Cortex of kidney (tissue), 1 donor: ENCODE measurements at places on chromosomes 4 and X.

GRCh38 chr4:162891788-162892707, 274.6 kb downstream of the NAF1 start:
- DNase-seq: no peak

GRCh38 chr4:75056277-75056676, 123.4 kb downstream of the PARM1 start:
- DNase-seq: no peak

GRCh38 chr4:38242822-38243387, 282.7 kb downstream of the PTTG2 start:
- DNase-seq: no peak

DNA sequence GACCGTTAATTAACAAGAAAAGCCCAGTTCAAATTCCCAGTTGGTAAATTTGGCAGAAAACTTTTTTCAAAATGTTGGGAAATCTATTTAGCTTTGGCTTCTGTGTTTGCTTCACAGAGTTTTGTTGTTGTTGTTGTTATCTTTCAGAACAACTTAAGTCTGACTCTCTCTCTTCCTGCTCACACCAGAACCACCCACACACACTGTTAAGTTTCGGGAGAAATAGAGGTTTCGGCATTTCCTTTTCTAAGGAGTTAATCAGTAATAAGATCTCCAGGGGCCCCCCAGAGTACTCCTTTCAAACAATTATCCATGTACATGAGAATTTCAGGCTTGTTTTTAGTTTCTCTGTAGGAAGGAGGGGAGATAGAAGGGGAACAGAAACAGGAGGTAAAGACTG, 106.2 kb upstream of the PTCHD1 start:
- no peak for DNase-seq

- DNase-seq: no peak
Measured at GRCh38 chr4:42646999-42647541, 9.8 kb downstream of the ATP8A1 start.

DNA sequence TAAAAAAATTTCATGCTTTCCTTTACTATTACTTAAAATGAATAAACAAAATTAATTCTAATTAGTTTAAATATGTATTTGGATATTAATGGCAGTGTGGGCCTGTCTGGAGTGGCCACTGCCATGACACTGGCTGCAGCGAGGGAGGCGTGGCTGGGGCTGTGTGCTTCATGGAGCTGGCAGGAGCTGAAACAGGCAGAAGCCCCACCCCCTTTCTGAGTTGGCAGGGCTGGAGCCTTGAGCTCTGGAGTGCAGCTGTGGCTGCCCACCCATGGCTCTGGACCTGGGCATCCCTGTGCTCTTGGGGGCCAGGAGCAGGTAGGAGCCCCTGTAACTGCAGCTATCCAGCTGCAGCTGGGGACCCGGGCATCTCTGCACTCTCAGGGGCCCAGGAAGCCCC, 8.2 kb upstream of the HSD17B11 start:
- DNase-seq: no peak

DNA sequence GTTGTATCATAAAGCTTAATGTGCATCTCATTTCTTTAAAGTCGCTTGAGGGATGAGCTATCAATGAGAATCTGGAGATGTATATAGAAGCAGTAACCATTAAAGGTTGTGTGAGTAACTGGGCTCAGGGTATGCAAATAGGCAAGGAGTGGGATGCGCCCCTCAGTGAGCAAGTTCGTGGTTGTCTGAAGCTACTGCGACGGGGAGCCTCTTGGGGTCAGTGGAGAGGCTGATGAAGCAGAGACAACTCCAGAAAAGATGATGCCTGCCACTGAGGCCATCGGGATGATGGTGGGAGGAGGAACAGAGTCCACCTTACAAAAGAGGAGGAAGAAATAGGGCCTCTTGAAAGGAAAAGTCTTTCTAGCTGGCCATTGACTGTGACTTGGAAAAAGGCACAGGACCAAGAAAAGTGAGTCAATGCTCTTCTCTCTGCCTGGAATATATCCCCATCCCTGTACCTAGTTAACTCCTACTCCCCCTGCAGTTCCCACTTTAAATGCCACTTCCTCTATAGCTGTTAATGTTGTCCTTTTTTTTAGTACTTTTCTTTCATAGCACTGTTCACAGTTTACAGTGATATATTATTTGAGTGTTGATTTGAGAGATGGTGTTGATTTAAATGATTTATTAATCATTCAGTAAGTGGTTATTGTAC, 51.4 kb upstream of the LSM6 start:
- no peak for DNase-seq

DNA sequence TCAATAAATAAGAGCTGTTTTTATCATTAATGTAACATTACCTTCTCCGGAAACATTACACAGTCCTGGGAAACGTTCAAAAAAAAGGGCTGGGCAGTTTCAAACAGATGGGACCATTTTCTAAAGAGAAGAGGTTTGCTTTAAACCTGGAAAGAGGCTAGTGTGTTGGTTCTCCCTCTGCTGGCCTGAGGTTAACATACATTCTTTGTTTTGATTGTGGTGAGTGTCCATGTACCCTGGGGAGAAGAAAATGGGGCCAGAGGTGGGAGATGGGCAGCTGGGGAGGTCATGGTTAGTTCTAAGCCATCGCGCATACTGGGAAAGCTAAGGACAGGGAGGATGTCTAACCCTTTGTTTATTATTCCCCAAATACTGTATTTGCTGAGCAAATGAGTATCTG, 194.7 kb downstream of the CPEB2 start:
- no peak for DNase-seq

- DNase-seq: no peak
Measured at GRCh38 chr4:2511645-2512131, 24.8 kb upstream of the FAM193A start.

- DNase-seq: no peak
Measured at GRCh38 chr4:73189274-73189810, 69.3 kb downstream of the ANKRD17 start.

DNA sequence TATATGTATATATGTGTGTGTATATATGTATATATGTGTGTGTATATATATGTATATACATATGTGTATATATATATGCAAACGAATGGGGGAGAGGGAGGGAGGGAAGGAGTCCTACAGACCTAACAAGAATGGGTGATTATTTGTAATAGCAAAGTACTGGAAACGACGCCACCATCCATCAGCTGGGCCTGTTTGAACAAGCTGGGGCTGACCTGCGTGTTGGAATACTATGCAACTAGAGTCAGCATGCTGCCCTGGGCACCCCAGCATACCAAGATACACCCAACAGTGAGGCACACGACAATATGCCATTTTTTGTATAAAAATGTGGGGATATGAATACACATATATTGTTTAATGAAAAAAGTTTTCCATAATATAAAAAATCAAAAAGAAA, 21.6 kb upstream of the CCNQ start:
- no peak for DNase-seq

DNA sequence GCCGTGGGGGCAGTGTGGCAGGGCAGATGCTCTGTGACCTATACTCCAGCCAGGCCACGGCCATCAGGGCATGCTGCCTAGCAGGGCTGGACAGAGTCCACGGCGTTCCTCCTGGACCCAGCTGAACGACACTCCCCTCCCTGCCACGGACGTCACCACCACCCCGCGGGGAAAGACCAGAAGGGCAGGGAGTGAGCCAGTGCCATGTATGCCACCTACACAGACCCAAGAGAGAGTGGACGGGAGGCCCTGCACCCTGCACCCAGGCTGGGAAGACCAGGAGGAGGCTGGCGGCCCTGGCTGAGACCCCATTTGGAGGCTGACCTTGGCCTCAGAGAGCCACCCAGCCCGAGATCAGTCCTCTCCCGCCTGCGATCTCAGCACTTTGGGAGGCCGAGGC, 101.9 kb downstream of the FAM53A start:
- no peak for DNase-seq
